HCT116 (cell line): ENCODE measurements at places on chromosomes 7 and 10. TPM values are rescaled to one million over a fixed set of nuclear protein-coding genes. Genes with fewer than 3 reads are reported as not detected.

Gene CYP2C19
- total RNA-seq, result not detected

Gene TSPAN13
- 18.5 TPM for total RNA-seq

Gene HABP2
- total RNA-seq, result 0.20 TPM

Gene CCL24
- not detected for total RNA-seq

Gene PNLIP
- total RNA-seq, result 1.3 TPM

Gene ATP6V0A4
- not detected for total RNA-seq

Gene HHEX
- 11.0 TPM for total RNA-seq

Gene GNGT1
- 0.91 TPM for total RNA-seq

Gene DDC
- not detected for total RNA-seq

Gene TFPI2
- total RNA-seq, result 0.15 TPM

Gene LAMB1
- 32.0 TPM for total RNA-seq

Gene NKX2-3
- not detected for total RNA-seq

Gene ZWINT
- 64.5 TPM for total RNA-seq

Gene MYL10
- total RNA-seq, result not detected
